ENCODE measurements at places on chromosomes 16 and 17.

GRCh38 chr16:6602405-6602804, 730.2 kb upstream of the RBFOX1 start:
- no peak for DNase-seq

DNA sequence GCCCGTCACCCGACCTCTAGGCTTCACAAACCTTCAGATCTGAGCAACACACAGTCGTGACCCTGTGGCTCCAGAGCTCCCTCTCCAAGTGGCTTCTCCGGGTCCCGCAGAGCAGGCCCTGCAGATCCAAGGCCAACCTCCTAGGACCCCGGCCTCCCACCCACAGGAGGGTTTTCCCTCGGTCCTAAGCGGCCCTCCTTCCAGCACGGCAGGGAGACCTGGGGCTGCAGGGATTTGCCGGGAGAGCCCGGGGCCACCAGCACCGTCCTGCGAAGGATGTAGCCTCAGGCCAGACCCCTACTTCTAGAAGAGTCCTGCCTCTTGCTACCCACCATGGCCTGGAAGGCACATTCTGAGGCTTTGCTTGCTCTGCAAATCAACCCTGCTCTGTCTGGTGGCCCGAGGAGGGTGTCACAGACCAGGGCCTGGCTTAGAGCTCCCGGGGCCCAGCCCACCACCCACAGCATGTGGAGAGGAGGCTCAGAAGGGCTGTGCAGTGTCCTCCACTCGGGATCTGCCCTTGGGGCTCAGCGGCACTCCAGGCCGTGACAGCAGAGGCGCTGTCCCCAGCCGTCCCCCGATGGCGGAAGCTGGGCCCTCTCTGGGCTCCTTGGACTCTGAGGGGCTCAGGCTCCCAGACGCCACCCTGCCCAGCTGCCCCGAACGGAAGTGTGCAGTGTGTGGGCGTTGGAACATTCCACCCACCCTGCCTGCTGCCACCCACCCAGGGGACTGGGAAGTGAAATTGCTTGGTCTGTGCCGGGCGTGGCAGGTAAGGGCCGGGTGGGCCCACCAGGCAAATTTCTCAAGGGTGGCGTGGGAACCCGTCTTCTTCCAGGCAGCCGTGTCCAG, 28.8 kb upstream of the ACSF3 start:
- DNase-seq: no peak

DNA sequence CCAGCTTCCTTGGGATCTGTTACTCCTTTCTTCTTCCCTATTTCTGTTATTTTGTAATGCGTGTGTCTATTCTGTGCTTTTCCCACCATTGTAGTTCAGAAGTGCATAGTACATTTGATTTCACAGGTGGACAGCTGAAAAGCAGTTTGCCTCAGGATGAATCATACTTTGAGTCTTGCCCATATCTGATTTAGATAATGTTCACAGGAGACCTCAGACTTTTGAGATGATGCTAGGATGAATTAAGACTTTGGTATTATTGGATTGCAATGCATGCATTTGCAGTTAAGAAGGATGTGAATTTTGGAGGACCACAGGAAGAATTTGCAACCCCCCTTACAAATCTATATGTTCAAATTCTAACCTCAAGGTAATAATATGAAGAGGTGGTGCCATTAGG, 769.6 kb downstream of the CDH11 start:
- no peak for DNase-seq

- DNase-seq: no peak
Measured at GRCh38 chr17:41061964-41062363, 2.0 kb upstream of the KRTAP2-3 start.

DNA sequence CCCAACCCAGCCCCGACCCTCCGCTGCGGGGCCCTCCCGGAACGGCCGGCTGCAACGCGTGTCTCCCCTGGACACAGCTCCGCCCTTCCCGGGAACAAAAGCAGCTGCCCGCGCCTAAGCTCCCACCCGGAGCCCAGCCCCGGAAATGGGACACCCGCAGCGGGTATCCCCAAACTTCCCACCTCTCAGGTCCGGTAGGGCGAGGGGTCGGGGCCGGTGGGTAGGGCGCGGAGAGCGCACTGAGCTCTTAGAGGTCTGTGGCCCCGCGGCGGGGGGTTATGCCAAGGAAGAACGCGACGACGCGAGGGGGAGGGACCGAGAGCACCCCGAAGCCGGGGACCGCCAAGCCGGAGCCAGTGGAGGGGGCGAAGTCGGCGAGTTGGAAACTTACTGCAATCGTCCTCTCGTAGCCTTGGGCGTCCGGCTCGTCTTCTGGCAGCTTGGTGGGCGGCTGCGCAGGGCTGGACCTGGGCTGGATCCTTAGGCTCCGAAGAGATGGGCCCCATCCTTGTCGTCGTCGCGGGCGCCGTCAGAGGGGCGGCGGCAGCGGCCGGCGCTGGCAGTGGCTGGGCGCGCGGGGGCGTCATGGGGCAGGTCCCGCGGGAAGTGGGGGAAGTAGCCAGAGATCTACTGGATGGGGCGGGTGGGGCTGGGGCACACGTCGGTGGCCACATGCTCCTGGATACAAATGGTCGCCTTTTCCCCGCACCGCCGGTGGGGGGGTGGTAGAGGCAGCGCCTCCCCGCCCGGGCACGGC, 6.9 kb downstream of the USP6 start:
- no peak for DNase-seq

GRCh38 chr17:35127751-35128514, 6.5 kb downstream of the FNDC8 start:
- no peak for DNase-seq

DNA sequence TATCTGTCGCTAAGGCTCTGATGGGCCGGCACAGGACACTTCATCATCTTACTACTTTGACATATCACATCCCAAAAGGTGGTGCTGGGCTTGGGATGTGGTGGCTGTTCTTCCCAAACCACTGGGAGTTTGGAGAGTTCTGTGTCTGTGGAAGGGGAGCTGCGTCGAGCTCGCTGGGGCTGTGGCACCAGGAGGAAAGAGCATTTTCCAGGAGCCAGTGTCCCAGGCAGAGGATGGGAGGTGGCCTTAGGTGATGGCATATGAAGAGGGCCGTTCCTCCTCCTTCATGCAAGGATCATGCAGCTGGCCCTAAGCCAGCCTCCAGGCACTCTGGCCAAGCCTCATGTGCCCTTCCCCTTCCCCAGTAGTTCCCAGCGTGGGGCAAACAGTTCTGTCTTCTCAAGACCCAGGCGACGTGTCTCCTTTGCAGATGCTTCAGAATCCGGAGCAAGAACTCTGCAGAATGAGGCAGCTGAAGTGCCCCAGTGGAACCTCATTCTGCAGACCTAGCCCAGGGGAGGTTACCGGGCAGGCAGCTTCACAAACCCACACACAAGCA, 89.4 kb upstream of the TNRC6C start:
- DNase-seq: no peak

DNA sequence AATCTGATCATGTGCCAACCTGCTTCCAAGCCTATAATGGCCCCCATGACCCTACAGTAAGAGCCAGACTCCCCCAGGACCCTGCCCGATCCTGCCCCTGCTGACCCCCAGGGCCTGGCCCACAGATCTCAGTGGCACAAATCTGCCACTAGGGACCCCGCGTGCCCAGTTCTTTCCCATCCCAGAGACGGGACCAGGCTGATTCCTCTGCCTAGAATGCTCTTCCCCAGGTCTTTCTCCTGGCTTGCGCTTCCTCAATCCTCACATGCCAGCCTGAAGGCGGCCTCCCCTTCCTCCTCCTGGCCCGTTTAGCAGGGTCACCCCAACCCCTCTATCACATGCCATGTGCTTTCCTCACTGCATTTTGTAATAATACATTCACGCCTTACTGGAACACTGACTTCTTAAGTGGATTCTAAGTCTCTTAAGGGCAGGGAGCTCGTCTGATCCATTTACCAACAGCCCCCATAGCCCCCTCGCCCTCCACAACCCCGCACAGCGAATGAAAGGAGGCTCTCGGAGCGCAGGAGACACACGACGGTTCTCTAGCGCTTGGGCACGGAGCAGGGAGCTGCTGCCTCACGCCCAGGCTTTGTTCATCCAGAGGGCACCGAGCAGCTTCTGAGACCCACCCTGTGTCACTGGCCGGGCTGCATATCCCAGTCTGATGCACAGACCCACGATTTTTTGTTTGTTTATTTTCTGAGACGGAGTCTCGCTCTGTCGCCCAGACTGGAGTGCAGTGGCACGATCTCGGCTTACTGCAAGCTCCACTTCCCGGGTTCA, 1.2 kb downstream of the TRIM65 start:
- no peak for DNase-seq

DNA sequence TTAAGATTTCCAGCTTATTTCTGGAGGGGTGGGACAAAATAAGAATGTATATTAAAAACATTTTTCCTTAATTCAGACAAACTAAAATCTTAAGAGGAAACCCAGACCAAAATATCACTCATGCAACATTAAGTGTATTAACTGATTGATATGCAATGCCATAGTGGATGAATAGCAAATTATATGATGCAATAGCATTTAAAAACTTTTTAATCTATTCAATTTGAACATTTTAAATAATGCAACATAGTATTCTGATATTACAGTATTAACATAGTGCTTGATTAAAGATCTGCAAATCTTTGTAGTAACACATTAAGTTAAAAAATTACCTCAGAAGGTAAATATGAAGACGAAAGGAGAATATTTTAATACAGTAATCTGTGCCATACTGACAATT, 15.3 kb upstream of the INTS2 start:
- no peak for DNase-seq

- no peak for DNase-seq
Measured at GRCh38 chr17:42704837-42705494, 22.6 kb downstream of the CNTNAP1 start.

DNA sequence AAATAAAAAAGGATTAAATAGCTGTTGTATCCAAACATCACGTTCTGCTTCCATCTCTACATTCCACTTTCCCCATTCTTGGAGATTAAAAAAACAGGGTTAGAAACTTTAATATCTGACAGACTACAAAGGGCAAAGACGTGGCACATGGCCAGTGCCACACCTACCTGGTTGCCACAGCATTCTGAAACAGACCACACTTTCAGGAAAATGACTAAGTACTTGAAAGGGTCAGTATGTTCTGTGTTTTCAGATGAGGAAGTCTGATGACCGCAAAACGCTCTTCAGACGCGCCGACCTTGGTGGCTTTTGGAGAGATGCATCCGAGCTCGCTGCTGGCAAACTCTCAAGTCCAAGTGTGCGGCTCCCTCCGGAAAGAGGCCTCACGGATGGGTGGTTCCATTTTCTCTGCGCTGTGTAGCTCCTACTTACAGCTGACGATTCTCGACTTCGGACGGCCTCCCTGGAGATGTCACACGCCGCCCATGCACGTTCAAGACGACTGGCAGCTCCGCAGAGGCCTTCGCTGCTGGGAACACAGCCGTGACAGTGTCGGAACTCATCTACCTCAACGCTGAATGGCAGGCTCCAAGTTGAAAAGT, 15.5 kb downstream of the MAP1LC3B start:
- no peak for DNase-seq

GRCh38 chr17:70169709-70170597, 621 bp downstream of the KCNJ2 start:
- DNase-seq: no peak

GRCh38 chr17:68290268-68290954, 516 bp downstream of the SLC16A6 start:
- DNase-seq: peak; percentile 76

DNA sequence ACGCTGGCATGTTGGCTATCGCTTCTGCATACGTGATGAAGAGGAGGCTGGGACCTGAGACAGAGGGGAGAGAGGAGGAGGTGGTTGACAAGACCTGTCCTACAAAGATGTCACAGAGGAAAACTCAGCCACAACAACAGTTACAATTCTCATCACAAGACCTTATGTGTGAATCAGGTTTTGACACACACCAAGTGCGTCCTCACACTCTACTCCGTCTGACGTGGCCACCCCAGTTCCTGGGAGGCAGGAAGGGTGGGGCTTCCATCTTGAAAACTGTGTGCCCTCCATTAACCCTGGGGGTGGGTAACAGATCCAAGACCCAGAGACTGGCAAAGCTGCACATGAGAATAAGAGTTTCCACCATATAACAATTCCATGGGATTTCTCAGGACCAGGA, 24.1 kb downstream of the SLC6A4 start:
- no peak for DNase-seq

GRCh38 chr17:82228842-82229697, at the start of gene SLC16A3:
TSS of gene SLC16A3 (plus strand) at chr17:82229042. CDS start at chr17:82236009, 6,967 bp downstream.
- peak; percentile 63 for DNase-seq

DNA sequence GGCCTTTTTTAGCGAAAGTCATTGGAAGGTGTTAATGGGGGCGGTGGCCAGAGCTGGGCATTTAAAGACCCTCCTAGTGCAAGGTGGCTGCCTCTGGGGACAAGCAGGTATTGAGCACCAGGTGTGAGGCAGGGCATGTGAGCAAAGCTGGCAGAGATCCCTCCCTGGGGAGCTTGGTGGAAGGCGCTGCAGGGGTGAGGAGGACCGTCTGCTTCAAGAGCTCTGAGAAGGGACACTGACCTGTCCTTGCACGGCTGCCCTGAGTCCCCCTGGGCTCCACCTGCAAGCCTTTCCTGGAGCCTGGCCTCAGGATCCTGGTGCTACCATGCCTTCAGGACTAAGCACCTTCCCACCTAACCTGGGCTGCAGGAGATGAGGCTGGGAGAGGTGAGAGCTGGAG, 127.0 kb upstream of the CIBAR2 start:
- no peak for DNase-seq

GRCh38 chr16:56641166-56641565, 2.7 kb downstream of the MT1A start:
- DNase-seq: no peak

DNA sequence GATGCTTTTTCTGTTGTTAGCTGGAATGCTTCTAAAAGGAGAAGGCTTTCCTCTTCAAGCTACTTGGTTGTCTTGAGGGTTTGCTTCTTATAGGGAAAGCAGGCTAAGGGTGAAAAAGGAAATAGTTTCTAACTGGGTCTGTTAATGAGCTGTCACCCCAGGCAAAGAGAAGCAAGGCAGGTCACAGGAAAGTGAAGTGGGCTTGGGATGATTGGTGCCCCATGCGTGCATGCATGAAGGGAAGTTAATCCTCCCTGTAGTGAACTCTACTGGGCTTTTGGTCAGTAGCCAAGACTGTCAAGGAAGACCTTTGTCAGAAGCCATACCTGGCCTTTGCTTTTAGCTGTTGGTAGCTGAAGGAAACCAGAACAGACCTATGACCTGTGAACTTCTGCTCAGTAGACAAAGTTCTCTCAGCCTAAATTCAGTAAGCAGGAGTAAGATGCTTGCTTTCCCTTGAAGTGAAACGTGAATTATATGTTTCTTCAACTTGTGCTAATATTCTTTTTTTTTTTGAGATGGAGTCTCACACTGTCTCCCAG, 16.5 kb downstream of the TENT4B start:
- DNase-seq: no peak

GRCh38 chr16:7027401-7027800, 305.2 kb upstream of the RBFOX1 start:
- DNase-seq: no peak

Data from activated gamma-delta T cell (primary cell).